Stomach (tissue), 19 donors: ENCODE measurements at places on chromosomes 4 and X. TPM values are rescaled to one million over a fixed set of nuclear protein-coding genes. Genes with fewer than 3 reads are reported as not detected.
A peak's percentile ranks its signal among the peaks of the same experiment; 100 is the strongest.

GRCh38 chr4:19927381-19927780, 324.3 kb upstream of the SLIT2 start:
- no peak for DNase-seq

Gene AADAT
- 11.0 TPM for total RNA-seq

GRCh38 chrX:153499876-153500275, 5.1 kb downstream of the BGN start:
- DNase-seq, result no peak

GRCh38 chrX:14010566-14010965, 19.1 kb downstream of the GEMIN8 start:
- DNase-seq, result no peak

DNA sequence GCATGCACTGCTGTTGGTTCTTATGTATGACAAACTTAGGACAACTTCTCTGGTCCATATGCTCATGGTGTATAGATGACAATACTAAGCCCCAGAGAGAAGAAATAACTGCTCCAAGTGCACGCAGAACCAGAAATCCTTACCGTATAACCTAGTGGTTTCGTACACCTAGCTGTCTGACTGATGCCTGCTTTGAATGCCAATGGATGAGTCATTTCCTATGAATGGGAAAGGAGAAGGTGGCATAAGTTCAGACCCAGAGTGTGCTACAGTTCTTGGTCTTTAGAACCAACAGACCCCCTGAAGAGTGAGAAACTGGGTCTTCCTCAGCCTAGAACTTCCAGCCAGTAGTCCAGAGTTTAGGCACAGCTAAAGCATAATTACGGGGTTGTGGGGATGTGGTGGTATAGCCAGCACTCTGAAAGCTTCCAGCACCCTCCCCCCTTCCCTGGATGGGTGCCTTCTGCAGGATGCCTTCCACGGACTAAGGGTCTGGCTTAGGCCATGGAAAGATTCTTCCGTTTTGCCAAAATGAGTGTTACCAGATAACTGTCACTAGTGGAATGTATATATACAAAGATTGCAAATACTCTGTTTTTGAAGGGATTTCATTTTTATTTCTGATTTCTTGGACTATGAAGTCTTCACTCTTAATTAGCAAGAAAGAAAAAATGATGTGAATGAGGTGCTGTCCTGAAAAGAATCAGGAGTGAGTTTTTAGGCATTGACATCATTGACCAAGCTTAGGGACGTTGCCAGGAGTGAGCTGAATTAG, 84.6 kb upstream of the PACRGL start:
- no peak for DNase-seq

GRCh38 chr4:161829591-161829990, 334.2 kb downstream of the FSTL5 start:
- DNase-seq, result no peak

DNA sequence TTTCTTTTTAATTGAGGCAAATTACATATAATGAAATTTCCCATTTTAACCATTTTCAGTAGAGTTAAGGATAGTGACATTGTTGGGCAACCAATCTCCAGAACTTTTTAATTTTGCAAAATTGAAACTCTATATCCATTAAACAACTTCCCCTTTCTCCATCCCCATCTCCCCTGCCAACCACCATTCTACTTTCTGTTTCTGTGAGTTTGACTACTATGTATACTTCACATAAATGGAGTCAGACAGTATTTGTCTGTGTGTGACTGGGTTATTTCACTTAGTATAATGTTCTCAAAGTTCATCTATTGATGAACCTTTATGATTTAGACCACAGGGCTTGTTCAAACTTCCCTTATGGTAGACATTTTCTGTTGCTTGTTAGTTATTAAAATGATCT, 364.5 kb upstream of the MAD2L1 start:
- no peak for DNase-seq

Gene MAGIX
- 5.9 TPM for total RNA-seq

DNA sequence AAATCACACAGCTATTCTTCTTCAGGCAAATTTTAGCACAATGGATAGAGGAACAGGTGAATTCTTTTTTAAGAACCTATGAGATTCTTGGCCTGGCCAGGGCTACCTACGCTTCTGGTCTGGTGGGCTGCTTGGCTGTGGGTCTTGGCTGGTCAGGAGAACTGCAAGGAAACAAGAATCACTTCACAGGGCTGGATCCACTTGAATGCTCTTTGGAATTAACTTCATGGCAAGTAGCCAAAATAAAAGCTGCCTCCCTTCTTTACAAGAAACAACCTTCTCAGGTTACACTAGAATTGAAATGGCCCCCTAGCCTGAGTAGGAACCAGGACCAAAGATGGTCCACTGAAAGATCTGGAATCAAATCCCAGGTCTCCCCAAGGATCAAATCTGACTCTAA, 519.1 kb downstream of the IQCM start:
- no peak for DNase-seq

- no peak for DNase-seq
Observed at GRCh38 chr4:110660755-110661154, 37.9 kb upstream of the PITX2 start.

Gene KLHL2
- total RNA-seq, result 11.1 TPM

- DNase-seq, result no peak
Observed at GRCh38 chr4:96149894-96150293, 310.0 kb downstream of the PDHA2 start.

DNA sequence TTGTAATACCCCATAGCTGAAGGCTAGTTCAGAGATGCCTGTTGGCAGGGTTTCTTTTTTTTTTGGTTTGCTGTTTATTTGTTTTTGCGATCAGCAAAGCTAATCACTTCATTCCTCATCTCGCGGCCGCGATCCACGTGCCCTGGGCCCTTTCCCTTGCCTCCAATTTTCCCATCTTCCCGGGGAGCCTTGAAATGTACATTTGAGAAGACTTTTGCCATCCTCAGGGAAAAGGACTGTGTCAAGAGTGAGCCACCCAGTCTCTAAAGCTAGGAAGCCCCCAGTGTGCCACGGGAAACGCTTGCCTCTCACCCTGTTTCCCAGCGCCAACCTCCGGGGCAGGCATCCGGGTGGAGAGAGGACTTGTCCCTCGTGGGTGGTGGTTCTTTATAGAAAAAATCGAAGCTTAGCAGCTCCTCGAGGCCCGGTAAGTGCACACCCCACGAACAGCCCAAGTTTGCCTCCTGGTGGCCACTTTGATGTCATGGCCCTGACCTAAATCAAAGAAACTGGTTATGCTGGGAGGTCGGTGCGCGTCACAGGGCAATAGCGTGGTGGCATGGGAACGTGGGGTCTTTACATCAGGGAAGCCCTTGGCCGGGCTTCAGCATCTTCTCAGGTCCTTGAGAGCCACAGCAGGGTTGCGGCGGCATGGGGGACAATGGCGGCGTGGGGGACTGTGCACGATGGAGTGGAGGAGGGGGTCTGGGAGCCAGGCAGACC, 42.0 kb downstream of the MAP7D3 start:
- DNase-seq, result peak; percentile 44

Gene ADH7
- total RNA-seq, result 20.6 TPM

Gene NR0B1
- not detected for total RNA-seq

GRCh38 chr4:6857009-6857882, 52.4 kb upstream of the TBC1D14 start:
- no peak for DNase-seq
